ENCODE measurements at places on chromosomes 1 and 21. TPM values are rescaled to one million over a fixed set of nuclear protein-coding genes. Genes with fewer than 3 reads are reported as not detected.
A peak's percentile ranks its signal among the peaks of the same experiment; 100 is the strongest.

- DNase-seq: no peak
Measured at GRCh38 chr1:37519613-37520012, 5.0 kb upstream of the MEAF6 start.

- DNase-seq: peak; percentile 12
Measured at GRCh38 chr1:227946624-227947385, 927 bp downstream of the WNT9A start.

DYRK3 gene
- 13.5 TPM for total RNA-seq

CLK2 gene
- total RNA-seq: 12.0 TPM

IFFO2 gene
- total RNA-seq: 42.0 TPM

DNA sequence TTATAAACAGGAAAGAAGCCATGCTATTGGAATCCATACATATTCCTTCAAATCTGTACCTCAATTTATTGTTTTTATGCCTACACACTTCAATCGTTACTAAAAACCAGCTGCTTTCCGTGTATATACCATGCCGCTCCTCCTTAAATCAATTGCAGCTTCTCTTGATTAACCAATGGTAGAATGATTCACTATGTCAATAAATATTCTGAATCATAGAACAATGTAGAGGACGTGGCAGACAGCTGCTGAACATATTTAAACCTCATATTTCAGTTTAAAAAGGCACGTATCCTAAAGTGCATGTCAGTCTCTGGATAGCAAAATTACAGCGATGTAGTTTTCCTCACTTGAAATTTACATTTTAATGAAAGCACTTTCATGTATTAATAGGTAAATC is 100.4 kb downstream of the MRPL39 start:
- DNase-seq: no peak

LHX8 gene
- total RNA-seq: not detected

- no peak for DNase-seq
Measured at GRCh38 chr1:92790081-92790480, 5.2 kb upstream of the EVI5 start.

GRCh38 chr1:220527908-220528678 is at the start of gene MARK1:
TSS of gene MARK1 (plus strand) at chr1:220528136. CDS start at chr1:220528823, 687 bp downstream.
- no peak for DNase-seq

NCSTN gene
- total RNA-seq: 113 TPM

DNA sequence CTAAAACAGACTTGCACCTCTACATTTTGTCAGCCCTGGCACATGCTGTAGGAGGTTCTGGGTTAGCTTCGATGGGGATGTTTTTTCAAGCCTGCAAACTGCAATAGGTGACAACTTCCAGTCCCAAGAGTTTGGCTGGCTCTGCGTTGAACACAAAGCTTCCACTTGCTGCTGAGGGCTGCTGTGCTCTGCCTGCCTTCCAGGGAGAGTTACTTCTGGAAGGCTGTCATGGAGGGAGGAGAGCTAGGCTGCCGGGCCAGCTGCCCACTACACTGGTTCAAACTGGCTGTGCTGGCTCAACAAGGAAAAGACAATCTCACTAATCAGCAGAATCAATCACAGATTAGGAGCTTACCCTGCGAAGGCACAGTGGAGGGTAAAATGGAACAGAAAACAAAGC is 46.7 kb upstream of the PPP2R5A start:
- no peak for DNase-seq

- DNase-seq: no peak
Measured at GRCh38 chr1:209751627-209752231, 4.1 kb upstream of the TRAF3IP3 start.

DNA sequence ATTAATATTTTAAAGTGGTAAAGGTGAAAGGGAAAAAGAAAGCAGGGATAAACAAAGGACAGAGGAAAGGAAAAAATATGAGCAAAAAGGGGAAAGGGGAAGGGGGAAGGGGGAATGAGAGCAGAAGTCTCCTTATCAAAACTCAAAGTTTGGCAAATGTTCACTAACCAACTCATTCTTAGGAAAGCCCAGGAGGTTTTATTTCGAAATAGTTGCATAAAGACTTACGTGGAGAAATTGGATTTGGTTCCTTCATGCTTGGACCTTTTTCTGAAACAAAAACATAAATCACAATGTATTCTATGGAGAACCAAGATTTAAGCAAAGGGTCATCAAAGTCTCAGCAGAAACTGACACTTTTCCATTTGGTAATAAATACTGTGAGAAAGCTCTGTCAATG is 188.1 kb downstream of the TGFBR3 start:
- DNase-seq: peak; percentile 33

DNA sequence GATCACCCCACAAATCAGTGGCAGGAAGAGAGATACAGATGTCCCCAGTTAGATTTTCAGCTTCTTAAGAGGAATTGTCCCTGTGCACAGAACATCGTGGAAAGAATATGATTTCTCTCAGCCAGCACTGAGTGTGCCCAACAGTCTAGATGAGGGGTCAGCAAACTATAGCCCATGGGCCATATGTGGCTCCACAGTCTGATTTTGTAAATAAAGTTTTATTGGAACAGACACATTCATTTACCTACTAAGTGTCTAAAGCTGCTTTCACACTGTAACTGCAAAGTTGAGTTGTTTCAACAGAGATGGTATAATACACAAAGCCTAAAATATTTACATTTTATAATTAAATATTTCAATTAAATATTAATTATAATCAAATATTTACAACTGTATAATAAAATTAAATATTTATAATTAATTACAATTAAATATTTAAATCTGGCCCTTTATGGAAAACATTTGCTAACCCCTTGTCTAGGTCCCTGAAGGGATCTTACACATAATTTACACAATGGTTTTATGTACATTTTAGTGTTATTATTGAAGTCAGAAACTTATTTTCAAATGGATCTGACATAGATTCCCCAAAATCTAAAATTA is 407.6 kb downstream of the PTPRU start:
- no peak for DNase-seq

SPATA21 gene
- total RNA-seq: not detected

DNA sequence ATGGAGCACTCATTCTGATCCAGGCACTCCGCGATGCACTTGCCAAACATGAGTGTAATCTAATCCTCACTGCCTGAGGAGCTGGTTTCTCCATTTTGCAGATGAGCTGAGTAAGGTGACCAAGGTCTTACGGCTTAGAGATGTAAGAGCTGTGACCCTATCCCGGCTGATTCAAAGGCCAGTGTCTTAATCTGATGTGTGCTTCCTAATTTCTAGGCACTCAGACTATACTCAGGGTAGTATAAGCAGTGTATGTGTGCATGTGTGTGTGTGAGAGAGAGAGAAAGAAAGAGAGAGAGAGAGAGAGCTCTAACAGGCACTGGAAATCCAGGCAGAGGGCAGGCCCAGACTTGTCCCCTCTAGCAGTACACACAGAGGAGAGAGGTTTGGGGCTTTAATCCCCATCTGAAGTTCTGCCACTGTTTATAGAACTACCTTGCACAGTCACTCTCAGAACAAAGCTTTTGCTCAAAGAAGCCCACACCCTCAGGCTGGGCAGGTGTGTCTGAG is 188.2 kb downstream of the ZBTB18 start:
- DNase-seq: no peak

- no peak for DNase-seq
Measured at GRCh38 chr1:48697066-48697707, 79.5 kb downstream of the BEND5 start.

GRCh38 chr1:243394601-243395464 is 139.0 kb downstream of the SDCCAG8 start:
- DNase-seq: no peak

DNA sequence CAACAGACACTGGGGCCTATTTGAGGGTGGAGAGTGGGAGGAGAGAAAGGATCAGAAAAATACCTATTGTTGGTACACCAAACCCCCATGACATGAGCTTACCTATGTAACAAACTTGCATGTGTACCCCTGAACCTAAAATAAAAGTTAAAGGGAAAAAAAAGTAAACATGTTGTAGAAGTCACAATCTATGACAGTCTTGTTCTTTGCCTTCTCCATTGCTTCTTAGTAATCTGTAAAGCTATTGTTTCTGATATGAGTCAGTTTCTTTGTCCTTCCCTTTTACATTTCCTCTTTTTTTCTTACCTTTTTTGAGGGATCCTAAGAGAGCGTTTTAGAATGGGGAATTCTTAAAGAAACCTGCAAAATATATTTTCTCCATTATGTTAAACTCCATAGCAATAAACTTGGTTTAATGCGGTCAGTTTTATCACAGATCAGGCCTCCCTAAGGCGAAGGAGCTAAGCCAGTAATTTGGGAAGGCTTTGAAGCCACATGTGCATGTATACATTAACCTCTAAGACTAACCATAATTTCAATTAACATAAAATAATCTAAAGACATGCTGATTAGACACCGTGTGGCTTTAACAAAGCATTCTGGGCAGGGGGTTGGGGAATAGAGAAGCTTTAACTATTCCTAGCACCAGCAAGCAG is 77.8 kb upstream of the C1orf105 start:
- peak; percentile 54 for DNase-seq

GRCh38 chr1:176225479-176225875 is 18.4 kb upstream of the COP1 start:
- DNase-seq: no peak

HCRTR1 gene
- not detected for total RNA-seq

DNA sequence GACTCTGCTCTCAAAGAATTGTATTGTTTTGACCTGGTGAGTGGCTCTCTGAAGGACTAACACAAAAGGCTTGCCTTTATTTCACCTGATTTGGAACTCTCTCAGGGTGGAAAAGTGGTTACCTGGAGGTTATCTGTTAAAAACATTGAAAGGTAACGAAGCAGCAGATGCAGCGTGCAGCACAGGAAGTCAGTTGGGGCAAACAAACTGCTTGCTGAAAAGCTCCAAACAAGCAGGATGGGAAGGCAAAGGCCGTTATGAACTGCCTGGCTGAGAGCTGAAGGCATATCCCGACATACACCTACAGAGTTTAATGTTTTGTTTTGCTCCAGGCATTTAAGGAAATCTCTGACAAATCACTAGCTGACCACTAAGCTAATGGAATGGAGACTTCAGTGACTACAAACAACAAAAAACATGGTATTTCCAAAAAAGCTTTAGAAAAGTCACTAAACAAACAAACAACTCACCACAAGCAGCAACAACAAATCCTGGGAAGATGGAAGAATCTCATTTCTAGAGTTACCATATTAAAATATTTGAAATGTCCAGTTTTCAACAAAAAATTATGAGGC is 44.3 kb upstream of the BATF3 start:
- peak; percentile 73 for DNase-seq

PLEKHO1 gene
- 26.7 TPM for total RNA-seq

DNA sequence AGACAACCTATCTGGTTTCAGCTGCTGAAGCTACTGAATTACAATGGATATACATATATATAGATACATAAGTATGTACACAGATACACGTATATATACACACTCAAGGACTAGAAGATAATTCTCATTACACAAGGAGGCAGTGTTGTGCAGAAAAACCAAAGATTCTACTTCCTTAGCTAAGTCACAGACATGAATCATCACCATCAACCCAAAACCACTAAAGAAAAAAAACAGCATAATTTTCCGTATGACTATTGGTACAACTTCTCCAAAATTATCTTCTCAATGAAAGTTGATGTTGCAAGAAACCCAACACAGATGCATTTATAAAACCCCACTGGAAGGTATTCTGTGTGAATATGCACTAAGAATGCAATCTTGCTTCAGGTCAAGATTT is 36.8 kb upstream of the RPF1 start:
- peak; percentile 90 for DNase-seq

CDA gene
- total RNA-seq: 13.0 TPM

DNA sequence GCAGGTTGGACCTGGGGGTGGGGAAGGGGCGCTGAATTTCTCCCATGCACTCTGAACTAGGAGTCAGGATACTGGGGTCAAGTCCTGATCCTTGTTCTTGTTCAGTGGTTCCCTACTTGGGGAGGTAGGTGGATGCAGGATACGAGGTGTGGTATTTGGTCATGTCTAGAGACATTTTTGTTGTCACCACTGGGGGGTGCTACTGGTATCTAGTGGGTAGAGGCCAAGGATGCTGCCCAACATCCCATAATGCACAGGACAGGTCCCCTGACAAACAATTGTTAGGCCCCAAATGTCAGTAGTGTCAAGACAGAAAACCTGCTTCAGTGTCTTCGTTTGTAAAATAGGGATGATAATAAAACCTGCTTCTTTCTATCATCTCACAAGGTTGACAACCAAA is 259.0 kb upstream of the FOXD3 start:
- DNase-seq: no peak

DNA sequence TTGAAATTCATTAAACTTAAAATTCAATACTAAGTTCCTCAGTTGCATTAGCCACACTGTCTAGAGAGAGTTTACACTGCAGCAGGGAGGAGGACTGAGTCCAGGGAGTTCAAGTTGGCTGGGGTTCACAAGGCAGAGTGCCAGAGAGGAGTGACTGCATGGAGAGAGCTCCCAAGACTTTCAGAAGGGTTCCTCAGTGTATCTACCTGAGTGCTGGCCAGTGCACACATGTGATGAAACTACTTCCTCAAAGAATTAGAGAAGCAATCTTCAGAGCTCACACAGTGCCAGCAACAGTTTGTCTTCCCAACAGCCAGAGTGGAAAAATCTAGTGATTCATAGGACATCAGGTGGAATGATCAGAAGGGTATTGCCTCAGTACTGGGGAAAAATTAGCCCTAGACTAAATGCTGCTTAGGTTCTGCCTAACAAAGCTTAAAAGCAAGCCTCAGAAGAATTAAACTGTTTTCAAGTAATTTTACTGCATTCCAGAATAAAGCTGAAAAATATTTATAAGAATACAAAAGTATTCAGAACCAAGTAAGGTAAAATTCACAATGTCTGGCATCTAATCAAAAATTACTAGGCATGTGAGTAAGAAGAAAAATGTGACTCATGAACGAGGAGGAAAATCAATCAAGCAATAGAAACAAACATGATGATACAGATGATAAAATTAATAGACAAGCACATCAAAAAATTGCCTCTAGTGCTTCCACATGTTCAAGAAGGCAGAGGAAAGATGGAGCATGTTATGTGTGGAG is 10.4 kb upstream of the WNT3A start:
- no peak for DNase-seq

DNA sequence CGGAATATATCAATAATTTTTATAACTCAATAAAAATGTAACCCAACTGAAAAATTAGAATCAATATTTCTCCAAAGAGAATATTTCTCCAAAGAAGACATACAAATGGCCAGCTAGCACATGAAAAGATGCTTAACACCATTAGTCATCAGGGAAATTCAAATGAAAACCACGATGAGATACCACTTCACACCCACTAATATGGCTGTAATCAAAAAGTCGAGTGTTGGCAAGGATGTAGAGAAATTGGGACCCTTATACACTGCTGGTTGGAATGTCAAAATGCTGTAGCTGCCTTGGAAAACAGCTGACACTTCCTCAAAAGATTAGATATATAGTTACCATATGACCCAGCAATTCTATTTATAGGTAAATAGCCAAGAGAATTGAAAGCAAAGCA is 133.0 kb downstream of the GPR52 start:
- DNase-seq: no peak

SLFNL1 gene
- total RNA-seq: 0.65 TPM

GRCh38 chr1:64955097-64956009 is 11.0 kb downstream of the JAK1 start:
- no peak for DNase-seq

ELF3 gene
- 277 TPM for total RNA-seq
